ENCODE measurements at places on chromosomes 2 and 18. TPM values are rescaled to one million over a fixed set of nuclear protein-coding genes. Genes with fewer than 3 reads are reported as not detected.

DRC1 gene
- 0.41 TPM for total RNA-seq

DOK1 gene
- total RNA-seq = 19.1 TPM

PROM2 gene
- 1.2 TPM for total RNA-seq

ACKR3 gene
- 88.3 TPM for total RNA-seq

SUCLG1 gene
- 50.6 TPM for total RNA-seq

RGPD4 gene
- not detected for total RNA-seq

UPP2 gene
- not detected for total RNA-seq

GCG gene
- not detected for total RNA-seq

DNAJC27 gene
- 3.5 TPM for total RNA-seq

RNF152 gene
- total RNA-seq = 73.9 TPM

PNKD gene
- 43.3 TPM for total RNA-seq

DYSF gene
- total RNA-seq = 140 TPM

GCKR gene
- not detected for total RNA-seq

AQP4 gene
- total RNA-seq = 0.22 TPM

NYAP2 gene
- 0.19 TPM for total RNA-seq

CXCR2 gene
- total RNA-seq = not detected

KRCC1 gene
- total RNA-seq = 17.7 TPM

PROC gene
- 1.5 TPM for total RNA-seq

SPR gene
- total RNA-seq = 23.6 TPM

Measured in astrocyte (in vitro differentiated cells and primary cell).